Glutamatergic neuron (in vitro differentiated cells): ENCODE measurements at places on chromosomes 2 and 18.

GRCh38 chr2:11933854-11934253 is 187.4 kb downstream of the LPIN1 start:
- no peak for DNase-seq
- H3K4me3 ChIP-seq, result no peak overlapping the region
- peaks cover 3% of the 10 kb centered on the region for H3K4me1 ChIP-seq
- H3K36me3 ChIP-seq, result peaks cover 4% of the 10 kb centered on the region
- H3K27ac ChIP-seq, result no peak overlapping the region

DNA sequence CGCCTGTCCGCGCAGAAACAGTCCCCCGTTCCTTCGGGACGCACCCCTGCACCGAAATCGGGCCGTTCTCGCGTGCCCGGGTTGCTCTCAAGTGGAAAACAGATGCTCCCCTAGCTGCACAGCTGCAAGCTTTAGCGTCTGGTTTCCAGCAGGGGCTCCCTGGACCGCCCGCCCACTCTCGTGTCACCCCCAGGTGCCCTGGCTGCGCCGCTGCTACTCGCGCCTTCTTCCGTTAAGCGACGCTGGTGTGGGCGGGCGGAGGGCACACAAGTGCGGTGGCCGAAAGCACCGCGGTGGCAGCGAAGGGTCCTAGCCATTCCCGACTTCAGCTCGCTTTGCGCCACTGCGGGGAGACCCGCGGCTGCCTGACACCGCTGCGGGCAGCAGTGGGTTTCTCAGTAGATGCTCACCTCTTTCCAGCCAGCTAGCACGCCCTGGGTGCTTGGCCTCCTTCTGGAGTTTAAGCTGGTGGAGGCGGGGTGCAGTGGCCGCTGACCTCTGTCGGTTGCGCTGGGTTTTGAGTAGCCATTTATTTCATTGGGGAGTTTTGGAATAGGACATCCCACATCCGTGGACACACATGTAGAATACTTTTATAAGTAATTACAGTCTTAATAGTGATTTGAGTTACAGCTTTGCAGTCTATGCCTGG is 806 bp downstream of the ZNF407 start:
- H3K4me3 ChIP-seq, result peak overlapping the region; percentile 92
- peaks cover 8% of the 10 kb centered on the region for H3K4me1 ChIP-seq
- H3K27me3 ChIP-seq, result peaks cover 9% of the 10 kb centered on the region
- peak; percentile 59 for DNase-seq

- H3K27ac ChIP-seq, result no peak overlapping the region
- no peaks in the 10 kb centered on the region for H3K36me3 ChIP-seq
- no peaks in the 10 kb centered on the region for H3K27me3 ChIP-seq
- H3K4me3 ChIP-seq, result no peak overlapping the region
Observed at GRCh38 chr2:149180226-149180875, 141.9 kb downstream of the LYPD6B start.

GRCh38 chr2:191758518-191759507 is 80.9 kb downstream of the NABP1 start:
- H3K4me3 ChIP-seq, result no peak overlapping the region
- H3K36me3 ChIP-seq, result no peaks in the 10 kb centered on the region
- H3K4me1 ChIP-seq, result peaks cover 7% of the 10 kb centered on the region
- H3K27ac ChIP-seq, result no peak overlapping the region
- DNase-seq, result peak; percentile 53

DNA sequence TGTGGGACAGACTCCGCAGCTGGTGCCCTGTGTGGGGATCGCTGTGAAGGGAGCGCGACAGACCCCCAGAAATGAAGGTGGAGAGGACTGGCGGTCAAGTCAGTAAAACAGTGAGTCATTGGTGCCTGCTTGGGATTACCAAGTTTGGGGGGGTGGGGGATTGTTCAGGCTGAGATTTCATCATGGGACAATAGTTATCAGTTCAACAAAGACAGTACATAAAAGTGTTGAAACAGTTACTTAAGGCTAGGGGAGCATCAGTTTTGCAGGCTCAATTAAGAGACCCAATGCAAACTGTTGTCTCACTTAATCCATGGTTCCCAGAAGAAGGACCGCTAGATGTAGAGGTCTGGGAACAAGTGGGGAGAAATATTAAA is 42.4 kb upstream of the PDK1 start:
- no peak overlapping the region for H3K4me3 ChIP-seq
- peaks cover 34% of the 10 kb centered on the region for H3K36me3 ChIP-seq
- no peaks in the 10 kb centered on the region for H3K27me3 ChIP-seq
- DNase-seq, result no peak
- H3K4me1 ChIP-seq, result no peaks in the 10 kb centered on the region

DNA sequence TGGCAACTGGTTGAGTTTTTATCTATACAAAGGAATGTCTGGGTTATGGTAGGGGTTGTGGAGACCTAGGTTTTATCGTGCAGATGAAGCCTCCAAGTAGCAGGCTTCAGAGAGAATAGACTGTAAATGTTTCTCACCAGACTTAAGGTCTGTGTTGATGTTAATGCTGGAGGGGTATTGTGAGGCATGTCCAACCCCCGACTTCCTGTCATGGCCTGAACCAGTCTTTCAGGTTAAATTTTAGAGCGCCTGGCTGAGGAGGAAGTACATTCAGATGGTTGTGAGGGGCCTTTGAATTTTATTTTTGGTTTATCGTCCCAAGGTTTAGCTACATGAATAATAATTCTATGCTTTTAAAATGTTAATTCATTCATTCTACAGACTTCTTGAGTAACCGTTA is 435.1 kb downstream of the DLGAP1 start:
- H3K27me3 ChIP-seq, result no peaks in the 10 kb centered on the region
- no peak for DNase-seq
- H3K36me3 ChIP-seq, result peaks cover 16% of the 10 kb centered on the region
- no peak overlapping the region for H3K4me3 ChIP-seq
- H3K4me1 ChIP-seq, result no peaks in the 10 kb centered on the region

DNA sequence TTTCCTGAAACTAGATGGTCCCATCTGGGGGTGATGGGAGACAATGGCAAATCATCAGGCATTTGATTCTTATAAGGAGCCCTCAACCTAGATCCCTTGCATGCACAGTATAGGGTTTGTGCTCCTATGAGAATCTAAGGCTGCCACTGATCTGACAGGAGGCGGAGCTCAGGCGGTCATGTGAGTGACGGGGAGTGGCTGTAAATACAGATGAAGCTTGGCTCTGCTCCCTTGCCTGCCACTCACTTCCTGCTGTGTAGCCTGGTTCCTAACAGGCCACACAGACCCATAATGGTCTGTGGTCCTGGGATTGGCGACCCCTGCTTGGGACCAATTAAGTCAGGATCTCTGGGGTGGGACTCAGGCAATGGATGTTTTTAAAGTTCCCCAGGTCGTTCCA is 293.4 kb downstream of the ZNF521 start:
- H3K36me3 ChIP-seq, result no peaks in the 10 kb centered on the region
- H3K4me1 ChIP-seq, result peaks cover 7% of the 10 kb centered on the region
- H3K27ac ChIP-seq, result no peak overlapping the region
- H3K27me3 ChIP-seq, result no peaks in the 10 kb centered on the region
- no peak for DNase-seq
- H3K4me3 ChIP-seq, result no peak overlapping the region

- no peak for DNase-seq
- H3K27ac ChIP-seq, result no peak overlapping the region
- H3K4me1 ChIP-seq, result peaks cover 15% of the 10 kb centered on the region
- no peaks in the 10 kb centered on the region for H3K27me3 ChIP-seq
- H3K4me3 ChIP-seq, result no peak overlapping the region
Observed at GRCh38 chr2:24659862-24660261, 133.3 kb downstream of the PTRHD1 start.

- H3K27ac ChIP-seq, result no peak overlapping the region
- no peak for DNase-seq
- no peaks in the 10 kb centered on the region for H3K27me3 ChIP-seq
- no peaks in the 10 kb centered on the region for H3K4me1 ChIP-seq
- H3K4me3 ChIP-seq, result no peak overlapping the region
- H3K36me3 ChIP-seq, result no peaks in the 10 kb centered on the region
Observed at GRCh38 chr2:216829533-216829932, 30.3 kb downstream of the TNP1 start.

DNA sequence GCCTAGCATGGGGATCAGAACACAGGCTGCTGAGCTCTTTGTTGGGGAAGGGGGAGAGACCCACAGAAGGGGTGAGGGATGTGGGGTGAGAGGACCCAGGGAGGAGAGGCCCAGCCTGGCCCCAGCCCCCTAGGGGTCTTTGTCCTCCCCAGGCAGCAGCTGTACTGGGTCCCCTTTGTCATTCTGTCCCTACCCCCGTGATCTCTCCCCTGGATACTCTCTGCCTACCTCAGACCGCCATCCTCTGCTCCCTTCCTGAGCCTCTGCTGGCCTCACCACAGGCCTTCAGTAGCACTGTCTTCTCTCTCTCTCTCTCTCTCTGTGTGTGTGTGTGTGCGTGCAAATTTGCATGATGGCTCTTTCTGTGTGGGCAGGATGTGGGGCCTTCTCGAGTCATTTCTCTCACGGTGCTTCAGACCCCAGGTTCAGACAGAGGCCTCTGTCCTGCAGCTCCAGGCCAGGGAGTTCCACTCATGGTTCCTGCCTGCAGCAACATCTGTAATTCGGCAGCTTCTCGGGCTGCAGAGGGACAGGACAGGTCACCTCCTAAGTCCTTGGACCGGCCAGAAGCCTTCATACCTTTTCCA is 1.4 kb downstream of the PSD4 start:
- H3K27ac ChIP-seq, result no peak overlapping the region
- peaks cover 3% of the 10 kb centered on the region for H3K4me1 ChIP-seq
- peak overlapping the region; percentile 40 for H3K4me3 ChIP-seq
- H3K36me3 ChIP-seq, result no peaks in the 10 kb centered on the region
- peaks cover 6% of the 10 kb centered on the region for H3K27me3 ChIP-seq

DNA sequence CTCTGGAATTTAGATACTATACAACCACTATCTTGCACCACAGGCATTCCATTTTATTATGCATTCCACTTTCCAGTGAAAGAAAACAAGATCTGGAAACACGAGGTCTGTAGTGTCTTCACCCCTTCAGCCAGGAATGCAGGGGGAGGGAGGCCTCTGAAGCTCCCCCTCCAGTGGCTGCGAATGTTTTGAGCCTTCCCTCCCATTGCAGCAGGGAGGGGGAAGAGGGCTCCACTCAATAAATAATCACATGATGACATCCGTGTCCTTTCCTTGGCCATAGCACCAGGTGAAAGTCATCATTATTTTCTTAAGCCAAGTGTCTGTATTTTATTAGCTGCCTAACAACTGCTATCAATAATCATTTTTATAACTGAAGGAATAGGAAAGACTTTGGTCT is 38.6 kb downstream of the ALPK2 start:
- no peak overlapping the region for H3K27ac ChIP-seq
- no peak overlapping the region for H3K4me3 ChIP-seq
- no peak for DNase-seq
- H3K27me3 ChIP-seq, result peaks cover 6% of the 10 kb centered on the region
- H3K4me1 ChIP-seq, result peaks cover 14% of the 10 kb centered on the region

GRCh38 chr2:51084750-51085149 is 52.8 kb upstream of the NRXN1 start:
- DNase-seq, result no peak
- H3K27ac ChIP-seq, result no peak overlapping the region
- no peaks in the 10 kb centered on the region for H3K27me3 ChIP-seq

DNA sequence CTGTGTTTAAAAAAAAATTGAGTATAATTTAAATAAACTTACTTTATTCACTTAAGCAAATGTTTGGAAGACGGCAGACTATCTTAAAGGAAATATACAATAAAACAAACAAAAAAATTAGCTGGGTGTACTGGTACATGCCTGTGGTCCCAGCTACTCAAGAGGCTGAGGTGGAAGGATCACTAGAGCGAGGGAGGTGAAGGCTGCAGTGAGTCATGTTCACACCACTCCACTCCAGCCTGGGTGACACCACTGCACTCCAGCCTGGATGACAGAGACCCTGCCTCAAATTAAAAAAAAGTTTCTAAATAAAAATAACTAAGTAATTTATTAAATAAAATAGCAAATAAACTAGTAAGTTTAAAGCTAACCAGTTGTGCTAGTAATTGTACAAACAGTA is 7.5 kb downstream of the PUM2 start:
- H3K4me1 ChIP-seq, result peaks cover 14% of the 10 kb centered on the region
- H3K27ac ChIP-seq, result no peak overlapping the region
- peaks cover 3% of the 10 kb centered on the region for H3K27me3 ChIP-seq
- no peak for DNase-seq
- no peaks in the 10 kb centered on the region for H3K36me3 ChIP-seq
- H3K4me3 ChIP-seq, result no peak overlapping the region

- H3K4me3 ChIP-seq, result no peak overlapping the region
- DNase-seq, result no peak
- H3K27ac ChIP-seq, result no peak overlapping the region
- no peaks in the 10 kb centered on the region for H3K27me3 ChIP-seq
Observed at GRCh38 chr2:17188721-17189120, 329.5 kb downstream of the RAD51AP2 start.

- DNase-seq, result no peak
- no peak overlapping the region for H3K27ac ChIP-seq
- peaks cover 6% of the 10 kb centered on the region for H3K4me1 ChIP-seq
- peaks cover 16% of the 10 kb centered on the region for H3K27me3 ChIP-seq
Observed at GRCh38 chr18:52340406-52341102, 557 bp downstream of the DCC start.

GRCh38 chr2:67619204-67619603 is 222.1 kb downstream of the ETAA1 start:
- H3K27ac ChIP-seq, result no peak overlapping the region
- H3K4me1 ChIP-seq, result no peaks in the 10 kb centered on the region

- peak overlapping the region; percentile 98 for H3K27ac ChIP-seq
- H3K4me3 ChIP-seq, result peak overlapping the region; percentile 67
- H3K4me1 ChIP-seq, result peaks cover 52% of the 10 kb centered on the region
- H3K36me3 ChIP-seq, result peaks cover 6% of the 10 kb centered on the region
Observed at GRCh38 chr18:58970943-58971790, 106.5 kb downstream of the ZNF532 start.

DNA sequence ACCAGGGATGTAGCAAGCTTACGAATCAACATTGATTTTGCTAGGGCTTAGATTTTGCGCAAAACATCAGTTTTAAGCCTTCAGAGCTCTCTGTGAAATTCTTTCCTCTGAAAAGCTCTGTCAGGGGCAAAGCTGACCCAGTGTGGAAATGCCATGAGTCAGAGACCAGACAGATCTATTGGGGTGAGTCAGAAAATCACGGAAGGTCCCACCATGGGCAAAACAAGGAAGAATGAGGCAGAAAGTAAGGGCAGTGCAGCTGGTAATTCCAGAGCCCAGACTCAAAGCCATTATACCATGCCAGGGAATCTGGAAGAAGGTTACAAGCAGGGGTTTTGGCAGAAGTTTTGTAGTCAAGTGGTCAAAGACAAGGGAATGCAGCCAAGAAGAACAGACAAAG is 256.6 kb upstream of the CTAGE1 start:
- H3K27me3 ChIP-seq, result no peaks in the 10 kb centered on the region
- no peaks in the 10 kb centered on the region for H3K36me3 ChIP-seq
- no peak for DNase-seq
- no peak overlapping the region for H3K27ac ChIP-seq

DNA sequence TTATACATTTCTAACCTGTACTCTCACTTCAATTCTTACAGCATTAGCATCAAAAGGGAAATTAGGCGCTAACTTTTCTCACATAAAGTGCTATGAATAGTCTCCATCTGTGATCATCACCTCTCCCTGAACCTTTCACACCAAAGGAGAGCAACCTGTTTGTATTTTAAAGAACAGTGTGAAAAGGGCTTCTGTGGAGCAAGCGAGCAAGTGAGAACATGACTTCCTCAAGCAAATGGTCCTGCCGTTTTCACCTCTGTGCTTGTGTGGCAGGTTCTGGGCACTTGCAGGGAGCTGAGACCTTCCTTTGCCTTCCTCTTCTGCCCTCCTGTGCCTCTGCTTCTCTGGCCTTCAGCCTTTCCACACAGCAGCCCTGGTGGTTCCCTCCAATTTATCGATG is 51.9 kb downstream of the TGFA start:
- no peak for DNase-seq
- no peak overlapping the region for H3K27ac ChIP-seq
- H3K4me3 ChIP-seq, result no peak overlapping the region
- no peaks in the 10 kb centered on the region for H3K27me3 ChIP-seq

- no peaks in the 10 kb centered on the region for H3K36me3 ChIP-seq
- no peak for DNase-seq
- no peaks in the 10 kb centered on the region for H3K4me1 ChIP-seq
- no peaks in the 10 kb centered on the region for H3K27me3 ChIP-seq
- H3K4me3 ChIP-seq, result no peak overlapping the region
- H3K27ac ChIP-seq, result no peak overlapping the region
Observed at GRCh38 chr2:224156436-224156835, 117.3 kb upstream of the SERPINE2 start.
